NCI-H1092 treated with DMSO at 0.1 percent for 48 hours (cell line): ENCODE measurements at places on chromosomes 5 and 9.

GRCh38 chr9:20570756-20571155 is 51.5 kb downstream of the MLLT3 start:
- DNase-seq: no peak

DNA sequence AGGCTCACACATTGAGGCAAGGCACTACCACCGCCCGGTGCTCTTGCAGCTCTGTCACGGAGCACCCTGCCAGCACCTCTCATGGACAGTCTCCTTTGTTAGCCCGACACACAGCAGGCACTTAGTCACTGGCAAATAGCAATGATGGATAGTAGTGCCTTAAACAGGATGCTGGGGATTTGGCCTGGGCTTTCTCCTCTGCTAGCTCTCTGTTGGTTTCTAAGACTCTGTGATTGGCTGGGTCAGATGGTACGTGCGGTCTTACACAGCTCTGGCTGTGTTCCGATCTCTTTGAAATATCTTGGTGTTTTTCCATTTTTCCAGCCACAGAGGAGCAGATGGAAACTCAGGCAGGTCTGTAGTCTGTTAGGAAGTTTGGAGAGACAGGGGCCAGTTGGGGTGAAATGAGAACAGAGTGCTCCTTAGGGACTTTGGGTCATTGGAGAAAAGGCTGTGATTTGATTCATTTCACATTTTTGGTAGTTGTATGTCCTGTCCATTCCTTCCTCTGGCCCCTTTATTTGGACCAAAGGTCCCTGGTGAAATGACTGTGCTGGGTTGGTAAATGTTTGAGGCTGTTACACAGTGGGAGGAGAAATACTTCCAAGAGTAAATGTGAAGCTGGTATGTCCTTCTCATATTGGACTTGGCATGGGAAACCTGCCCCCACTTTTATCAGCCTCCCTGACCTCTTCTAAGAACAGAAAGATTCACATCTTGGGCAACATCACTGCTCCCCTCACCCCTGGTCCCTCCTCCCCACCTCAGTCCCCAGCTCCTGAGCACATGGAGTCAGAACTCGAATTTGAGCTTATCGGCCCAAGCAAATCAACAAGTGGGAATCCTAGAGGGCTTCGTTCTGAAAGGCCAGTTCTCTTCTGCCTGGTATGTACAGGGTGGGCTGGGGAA is 3.4 kb downstream of the SMIM3 start:
- no peak for DNase-seq

GRCh38 chr5:55327281-55327680 is 19.5 kb downstream of the MTREX start:
- no peak for DNase-seq

DNA sequence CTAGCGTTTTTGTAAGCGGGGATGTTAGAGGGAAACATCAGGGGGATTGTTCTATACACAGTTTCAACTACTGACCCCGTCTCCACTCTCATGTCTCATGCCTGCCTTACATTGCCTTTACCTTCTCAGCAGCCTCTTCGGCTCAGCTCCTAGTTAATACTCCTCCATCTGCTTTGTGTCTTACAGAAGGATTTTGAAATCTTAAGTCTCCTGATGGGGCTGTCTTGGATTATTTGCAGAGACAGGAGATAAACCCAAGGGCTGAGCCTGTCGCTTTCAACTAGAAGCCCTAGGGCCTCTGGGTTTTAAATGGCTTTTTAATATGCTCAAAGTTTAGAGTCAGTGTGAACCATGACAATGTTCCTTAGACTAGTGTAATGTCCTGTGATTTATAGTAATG is 161.5 kb downstream of the CARTPT start:
- DNase-seq: no peak

- DNase-seq: no peak
Observed at GRCh38 chr5:73363911-73364730, 84.5 kb downstream of the FOXD1 start.
